ENCODE measurements at places on chromosomes 6 and 20.

GRCh38 chr6:111105578-111105977, 18.3 kb downstream of the SLC16A10 start:
- no peak for DNase-seq

- DNase-seq, result no peak
Measured at GRCh38 chr20:2948968-2949367, 75.7 kb downstream of the PTPRA start.

DNA sequence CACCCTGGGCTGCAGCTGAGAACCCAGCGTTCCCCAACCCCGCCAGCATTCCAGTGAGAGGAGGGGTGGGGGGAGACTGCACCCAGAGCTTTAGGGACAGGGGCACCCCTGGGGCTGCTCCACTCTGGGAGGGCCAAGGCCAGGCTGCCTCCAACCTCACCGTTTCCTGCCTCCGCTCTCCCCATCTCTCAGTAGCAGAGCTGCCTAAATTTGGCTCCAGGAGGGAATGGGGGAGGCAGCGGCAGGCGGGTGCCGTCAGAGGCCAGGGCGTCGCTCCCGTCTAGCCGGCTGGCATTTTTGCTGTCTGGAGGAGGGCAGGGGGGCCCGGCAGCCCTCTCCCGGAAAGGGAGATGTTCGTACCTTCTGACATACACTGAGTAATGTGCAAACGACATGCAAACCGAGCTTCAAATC, 46.6 kb downstream of the NOL4L start:
- DNase-seq, result no peak

DNA sequence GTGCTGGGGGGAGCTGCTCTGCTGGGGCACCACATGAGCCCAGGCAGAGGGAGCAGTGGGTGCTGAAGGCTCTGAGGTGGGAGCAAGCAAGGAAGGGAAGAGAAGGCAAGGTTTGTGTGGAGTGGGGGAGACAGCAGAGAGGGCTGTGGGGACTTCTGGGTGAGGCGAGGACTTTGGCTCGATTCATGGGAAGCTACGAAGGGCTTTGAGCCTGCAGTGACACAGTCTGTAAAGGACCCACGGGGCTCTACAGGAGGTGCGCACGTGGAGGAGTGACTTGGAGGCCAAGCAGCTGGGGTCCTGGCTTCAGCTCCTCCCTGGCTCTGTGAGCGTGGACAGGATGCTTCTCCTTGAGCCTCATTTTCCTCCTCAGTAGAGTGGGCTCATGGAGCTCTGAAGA, 29.1 kb upstream of the CSNK2A1 start:
- DNase-seq, result no peak

DNA sequence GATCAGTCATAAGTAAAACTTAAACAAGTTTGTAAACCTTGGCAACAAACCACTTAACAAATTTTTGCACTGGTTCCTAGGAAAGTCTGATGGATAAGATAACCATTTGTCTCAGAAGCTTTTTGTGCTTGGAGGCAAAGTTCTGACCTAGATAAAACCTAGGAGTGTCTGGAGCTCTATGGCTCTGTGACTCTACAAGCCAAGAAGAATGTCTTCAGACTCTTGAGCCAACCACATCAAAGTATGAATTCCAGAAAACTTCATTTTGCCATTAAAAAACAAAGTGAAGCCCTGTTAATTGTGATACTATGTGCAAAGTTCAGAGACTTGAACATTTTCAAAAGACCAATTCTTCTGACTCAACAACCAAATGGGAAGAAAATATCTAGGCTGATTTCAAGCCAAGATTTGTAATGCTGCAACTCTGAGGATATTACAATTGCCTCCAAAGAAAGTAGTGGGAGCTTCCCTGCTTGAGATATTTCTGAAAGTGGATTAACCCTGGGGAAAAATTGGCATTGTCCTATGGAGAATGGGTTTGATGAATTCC, 158.1 kb upstream of the FOXQ1 start:
- no peak for DNase-seq

GRCh38 chr20:23118766-23119165, 32.6 kb upstream of the CD93 start:
- DNase-seq, result no peak

DNA sequence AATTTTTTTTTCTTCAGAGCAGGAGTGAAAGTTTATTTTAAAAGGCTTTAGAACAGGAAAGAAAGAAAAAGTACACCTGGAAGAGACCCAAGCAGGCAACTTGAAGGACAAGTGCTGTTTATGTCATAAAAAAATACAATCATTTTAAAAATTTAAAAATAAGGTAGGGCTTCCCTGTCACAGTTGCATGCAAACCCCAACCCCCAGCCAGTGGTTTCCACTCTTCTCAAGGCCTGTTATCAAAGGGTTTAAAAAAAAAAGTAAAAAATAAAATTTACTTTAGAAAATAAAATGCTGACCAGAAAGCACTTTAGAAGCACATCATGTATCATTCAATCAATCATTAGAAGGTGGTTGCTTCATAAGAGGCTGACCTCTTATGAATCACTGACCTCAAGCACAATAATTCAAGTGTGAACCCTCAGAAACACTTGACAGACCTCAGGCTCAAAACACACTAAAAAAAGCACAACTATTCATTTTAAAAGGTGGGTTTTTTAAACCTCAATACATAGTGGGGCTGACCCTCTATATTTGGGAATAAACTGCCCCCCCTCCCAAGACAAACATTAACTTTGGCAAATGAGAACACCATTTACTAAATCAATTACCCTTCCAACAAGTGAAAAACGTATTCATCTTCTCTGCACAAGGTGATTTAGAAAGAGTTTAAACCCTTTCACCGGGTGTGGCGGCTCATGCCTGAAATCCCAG, 15.6 kb downstream of the ILRUN start:
- no peak for DNase-seq

GRCh38 chr6:92559003-92559402, 860.4 kb downstream of the EPHA7 start:
- no peak for DNase-seq

- DNase-seq, result no peak
Measured at GRCh38 chr6:15073883-15074465, 171.9 kb upstream of the JARID2 start.

DNA sequence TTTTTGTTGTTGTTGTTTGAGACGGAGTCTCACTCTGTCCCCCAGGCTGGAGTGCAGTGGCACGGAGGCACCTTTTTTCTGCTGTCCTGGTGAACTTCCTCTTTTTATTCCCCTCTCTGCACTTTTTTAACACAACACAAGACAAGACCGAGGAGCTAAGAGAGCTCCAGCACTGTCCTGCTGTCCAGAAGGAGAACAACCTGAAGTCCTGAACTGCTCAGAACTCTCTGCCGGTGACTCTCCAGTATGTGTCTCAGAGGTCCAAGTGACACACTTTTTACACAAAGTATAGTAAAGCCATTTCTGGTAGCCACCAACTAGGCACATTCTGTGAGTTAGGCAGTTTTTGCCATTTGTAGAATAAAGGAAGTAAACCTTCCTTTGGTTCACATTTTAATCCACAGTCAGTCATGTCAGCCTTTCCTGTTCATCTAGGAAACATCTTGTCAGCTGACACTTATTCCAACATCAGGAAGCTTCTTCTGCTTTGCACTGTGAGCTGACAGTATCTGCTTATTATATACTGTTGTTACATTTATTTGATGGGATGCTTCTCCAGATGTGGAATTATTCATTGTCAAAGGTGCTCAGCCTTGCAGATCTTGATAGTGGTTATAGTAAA, 28.1 kb upstream of the TXNDC5 start:
- DNase-seq, result no peak

DNA sequence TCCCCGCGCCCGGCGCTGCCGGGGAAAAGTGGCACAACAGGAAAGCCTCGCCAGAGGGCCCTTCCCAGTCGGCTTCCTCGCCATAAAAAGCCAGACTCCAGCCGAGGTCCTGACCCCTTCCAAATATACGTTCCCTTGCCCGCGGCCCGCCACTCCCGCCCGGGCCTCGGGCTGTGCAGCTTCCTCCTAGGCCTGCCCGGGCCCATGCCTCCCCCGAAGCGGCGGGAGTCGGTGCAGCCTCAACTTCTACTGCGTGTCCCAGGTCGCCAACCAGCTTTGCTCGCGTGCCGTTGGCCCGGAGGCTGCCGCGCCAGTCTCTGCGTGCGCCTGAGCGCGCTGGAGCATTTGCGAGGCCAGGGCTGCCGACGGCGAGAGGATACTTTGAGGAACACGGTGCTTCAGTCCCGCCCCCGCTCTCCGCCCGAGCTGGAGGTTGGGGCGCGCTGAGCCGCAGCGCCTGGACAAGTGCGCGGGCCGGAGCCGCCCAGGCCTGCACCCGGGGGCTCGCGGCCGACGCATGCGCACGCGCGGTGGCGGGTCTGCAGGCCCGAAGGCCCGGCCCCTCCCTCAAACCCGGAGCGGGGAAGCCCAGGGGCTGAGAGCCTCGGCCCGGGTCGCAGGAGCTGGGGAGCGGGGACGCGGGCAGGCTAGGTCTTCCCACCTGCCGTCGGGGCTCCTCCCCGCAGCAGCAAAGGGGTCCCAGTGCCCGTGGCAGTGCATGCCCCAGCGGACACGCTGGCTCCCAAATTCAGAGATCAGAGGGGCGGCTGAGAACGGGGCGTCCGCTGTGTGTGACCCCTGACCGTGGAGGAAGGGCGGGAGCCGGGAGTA, 10.2 kb downstream of the FOXC1 start:
- peak; percentile 45 for DNase-seq

DNA sequence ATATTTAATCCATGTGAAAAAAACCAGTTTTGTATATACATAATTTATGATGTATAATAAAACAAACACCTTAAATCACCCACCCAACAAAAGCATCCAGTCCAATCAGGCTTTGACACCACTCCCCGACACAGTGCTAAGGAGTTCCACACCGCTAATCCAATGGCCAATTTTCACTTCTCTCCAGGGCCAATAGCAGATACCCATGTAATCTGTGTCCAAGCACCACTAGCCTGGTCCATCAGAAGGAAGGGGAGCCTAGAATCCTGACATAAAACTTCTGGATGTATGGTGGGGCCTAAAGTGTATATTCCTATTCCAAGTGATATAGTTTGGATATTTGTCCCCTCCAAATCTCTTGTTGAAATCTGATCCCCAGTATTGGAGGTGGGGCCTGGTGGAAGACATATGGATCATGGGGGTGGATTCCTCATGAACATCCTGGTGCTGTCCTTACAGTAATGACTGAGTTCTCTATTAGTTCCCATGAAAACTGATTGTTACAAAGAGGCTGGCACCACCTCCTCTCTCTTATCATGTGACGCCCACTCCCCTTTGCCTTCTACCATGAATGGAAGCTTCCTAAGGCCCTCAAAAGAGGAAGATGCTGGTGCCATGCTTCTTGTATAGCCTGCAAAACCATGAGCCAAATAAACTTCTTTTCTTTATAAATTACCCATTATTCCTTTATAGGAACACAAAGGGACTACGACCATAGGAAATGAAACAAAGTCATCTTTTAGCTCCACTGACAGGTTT, 20.8 kb downstream of the RALGAPA2 start:
- no peak for DNase-seq

DNA sequence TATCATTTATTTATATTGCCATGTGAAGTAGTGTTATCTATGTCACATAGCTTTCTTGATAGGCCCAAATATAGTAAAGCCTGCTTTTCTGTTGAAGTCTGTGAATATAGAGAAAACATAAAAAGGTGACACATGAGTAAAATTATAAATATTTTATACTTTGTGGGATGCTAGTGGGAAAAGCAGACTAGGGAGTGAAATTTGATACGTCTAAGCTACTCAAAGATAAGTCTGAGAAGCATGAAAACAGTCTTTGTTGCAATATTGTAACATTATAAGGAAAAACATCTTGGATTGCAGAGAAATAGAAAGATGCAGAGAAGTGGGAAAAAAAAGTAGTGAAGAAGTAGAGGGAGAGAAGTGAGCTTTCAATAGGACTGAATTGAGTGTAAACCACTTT, 75.4 kb downstream of the ZNF292 start:
- no peak for DNase-seq

GRCh38 chr6:140043357-140043756, 668.9 kb upstream of the CITED2 start:
- no peak for DNase-seq

DNA sequence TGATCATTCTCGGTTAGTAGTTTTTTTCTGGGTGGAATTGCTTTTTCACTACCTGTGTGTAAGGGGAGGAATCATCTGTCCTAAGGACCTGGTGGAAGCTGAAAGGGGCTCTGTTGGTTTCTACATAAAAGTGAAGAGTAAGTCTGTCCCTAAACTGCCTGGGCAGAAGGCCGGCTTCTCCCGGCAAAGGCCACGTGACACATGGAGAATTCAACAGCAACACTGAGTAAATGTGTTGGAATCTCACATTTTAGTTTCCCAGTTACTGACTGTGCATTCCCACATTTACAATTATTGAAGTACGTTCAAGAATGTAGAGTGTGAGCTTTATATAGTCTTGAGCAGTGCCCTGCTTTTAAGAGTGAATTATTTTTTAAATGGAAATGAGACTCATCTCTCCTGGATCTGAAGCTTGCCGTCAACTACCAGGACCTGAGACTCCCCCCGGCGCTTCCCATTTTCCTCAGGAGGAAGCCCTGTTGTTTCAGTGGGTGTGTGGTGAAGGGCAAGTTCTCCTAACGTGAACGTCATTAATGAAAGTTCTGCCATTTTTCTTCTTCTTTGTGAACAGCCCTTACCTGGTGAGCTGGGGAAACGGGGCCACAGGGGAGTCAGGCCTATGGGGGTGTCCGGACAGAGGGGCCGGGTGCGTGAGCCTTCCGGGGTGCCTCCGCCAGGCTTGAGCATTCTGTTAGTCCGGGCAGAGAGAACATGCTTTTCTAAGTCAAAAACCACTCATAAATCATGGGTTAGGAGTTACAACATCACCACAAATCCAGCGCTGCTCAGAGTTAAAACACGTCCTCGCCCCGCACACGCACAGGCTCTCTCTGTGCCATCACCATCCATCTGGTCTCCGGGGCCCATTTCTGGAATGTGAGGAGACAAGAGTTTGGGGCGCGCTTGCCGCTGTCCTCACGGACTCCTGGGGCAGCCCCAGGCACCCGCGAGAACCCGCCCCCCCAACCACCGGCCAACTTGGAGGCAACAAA, 56.6 kb upstream of the SMOC2 start:
- no peak for DNase-seq

GRCh38 chr20:39808613-39809012, 846.5 kb downstream of the DHX35 start:
- DNase-seq, result no peak

GRCh38 chr6:93036835-93037234, 382.5 kb downstream of the EPHA7 start:
- DNase-seq, result no peak

All from naive thymus-derived CD8-positive, alpha-beta T cell (primary cell).